Mammary microvascular endothelial cell (primary cell): ENCODE measurements at places on chromosomes 1 and 21. TPM values are rescaled to one million over a fixed set of nuclear protein-coding genes. Genes with fewer than 3 reads are reported as not detected.

Gene ZNF648
- total RNA-seq: not detected in 2 replicates

Gene NTMT2
- not detected in 2 replicates for total RNA-seq

Gene NFASC
- not detected in 2 replicates for total RNA-seq

Gene PLCH2
- 0.13 TPM in 1 of 2 replicates, not detected in the other for total RNA-seq

Gene HAO2
- not detected in 2 replicates for total RNA-seq

Gene TRPM2
- total RNA-seq: 18.1 and 18.3 TPM in 2 replicates

Gene TM2D1
- 35.3 and 38.0 TPM in 2 replicates for total RNA-seq

Gene C8B
- total RNA-seq: not detected in 2 replicates

Gene CPT2
- total RNA-seq: 12.5 and 15.8 TPM in 2 replicates

Gene ANKRD13C
- total RNA-seq: 15.0 and 15.4 TPM in 2 replicates

Gene UTS2
- total RNA-seq: not detected in 2 replicates

Gene DDR2
- total RNA-seq: 3.0 and 3.9 TPM in 2 replicates
